ENCODE measurements at places on chromosomes 6 and 20. TPM values are rescaled to one million over a fixed set of nuclear protein-coding genes. Genes with fewer than 3 reads are reported as not detected.

DNA sequence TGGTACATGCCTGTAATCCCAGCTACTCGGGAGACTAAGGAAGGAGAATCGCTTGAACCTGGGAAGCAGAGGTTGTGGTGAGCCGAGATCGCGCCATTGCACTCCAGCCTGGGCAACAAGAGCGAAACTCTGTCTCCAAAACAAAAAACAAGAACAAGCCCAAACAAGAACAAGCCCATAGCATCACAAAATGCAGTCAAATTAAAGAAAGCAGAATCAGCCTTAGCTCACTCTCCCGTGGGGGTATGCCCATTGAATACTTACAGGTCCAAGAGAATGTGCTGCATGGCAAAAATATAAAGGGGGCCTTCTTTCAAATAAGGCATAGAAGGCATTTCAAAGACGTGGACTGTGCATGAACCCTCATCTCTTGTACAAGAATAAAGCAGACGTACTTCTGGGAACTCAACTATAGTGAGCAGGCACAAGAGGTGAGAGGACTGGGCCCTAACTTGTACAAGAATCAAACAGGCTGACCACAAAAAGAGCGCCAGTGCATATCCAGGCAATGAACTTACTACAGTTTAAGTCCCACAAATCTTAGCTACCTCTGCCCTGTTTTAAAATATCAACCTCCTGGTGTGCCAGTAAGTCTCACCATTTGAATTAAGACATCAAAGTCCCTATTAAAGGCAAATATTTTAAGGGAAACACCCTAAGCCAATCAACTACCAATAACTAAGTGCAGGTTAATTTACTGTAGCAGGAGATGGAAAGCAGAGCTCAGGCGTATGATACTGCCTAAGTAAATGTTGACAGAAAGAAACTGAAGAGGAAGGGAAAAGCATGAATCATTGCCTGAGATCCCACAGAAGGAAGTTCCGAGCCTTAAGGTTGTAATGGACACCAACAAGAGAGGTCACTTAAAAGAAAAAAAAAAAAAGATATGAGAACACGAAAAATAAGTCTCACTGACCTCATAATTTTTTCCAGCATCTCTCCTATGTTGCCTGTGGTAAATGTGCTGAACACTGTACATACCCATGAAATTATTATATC is 37.4 kb downstream of the TOMM6 start:
- DNase-seq, result peak; percentile 11

GRCh38 chr20:22805219-22805618 is 220.8 kb upstream of the FOXA2 start:
- peak; percentile 92 for DNase-seq

DNA sequence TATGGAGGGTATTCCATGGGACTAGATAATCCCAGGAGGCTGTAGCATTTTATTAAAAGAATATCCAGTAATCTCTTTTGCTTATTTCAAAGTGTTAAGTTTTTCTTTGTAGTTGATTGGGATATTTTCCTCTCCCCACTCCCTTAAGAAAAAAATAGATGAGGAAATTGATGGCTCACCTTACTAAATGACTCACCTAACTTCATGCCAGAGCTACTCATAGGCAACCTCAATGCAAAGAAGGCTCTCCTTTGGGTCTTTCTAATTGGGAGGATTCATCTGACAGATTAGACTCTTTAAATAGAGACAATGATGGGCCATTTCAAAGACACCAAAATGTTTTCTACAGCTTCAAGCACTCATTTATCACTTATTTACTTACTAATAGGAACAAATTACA is 528.5 kb upstream of the BTBD3 start:
- DNase-seq, result no peak

GRCh38 chr6:32963866-32964265 is 4.5 kb upstream of the BRD2 start:
- no peak for DNase-seq

- DNase-seq, result peak; percentile 71
These were observed 110.3 kb upstream of the BTBD3 start for GRCh38 chr20:11807054-11808048.

DNA sequence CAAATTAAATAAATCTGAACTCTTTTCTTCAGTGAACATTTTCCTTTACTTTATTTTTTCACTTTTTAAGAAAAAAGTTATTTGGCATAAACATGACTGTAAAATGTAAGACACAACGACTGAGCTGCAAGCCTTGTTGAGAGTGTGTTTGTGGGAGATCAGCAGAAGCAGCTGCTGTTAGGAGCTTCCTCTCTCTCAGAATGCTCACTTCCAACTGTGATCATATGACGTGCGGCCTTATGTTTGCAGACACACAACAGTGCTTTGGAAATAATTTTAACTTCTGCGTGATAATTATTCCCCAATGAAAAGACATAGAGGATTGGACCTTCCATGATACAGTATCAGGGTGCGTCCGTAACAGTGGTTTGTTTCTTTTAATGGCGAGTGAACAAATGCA is 104.0 kb downstream of the ARHGAP18 start:
- peak; percentile 21 for DNase-seq

DNA sequence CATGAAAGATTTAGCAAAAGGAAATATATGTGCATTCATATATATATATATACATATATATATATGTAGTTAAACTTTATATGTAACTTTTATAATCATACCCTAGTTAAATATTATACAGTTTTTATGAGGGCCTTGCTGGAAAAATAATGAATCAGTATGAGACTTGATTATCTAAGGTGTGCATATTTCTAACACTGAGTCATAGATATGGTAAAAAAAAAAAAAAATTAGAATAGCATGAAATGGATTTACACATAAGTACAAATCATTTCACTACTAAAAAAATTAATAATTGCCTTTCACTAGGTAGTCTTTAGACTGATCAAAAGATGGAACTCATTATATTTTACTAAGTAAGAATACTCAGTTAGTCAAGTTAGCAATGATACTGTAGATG is 51.3 kb upstream of the DST start:
- DNase-seq, result no peak

DNA sequence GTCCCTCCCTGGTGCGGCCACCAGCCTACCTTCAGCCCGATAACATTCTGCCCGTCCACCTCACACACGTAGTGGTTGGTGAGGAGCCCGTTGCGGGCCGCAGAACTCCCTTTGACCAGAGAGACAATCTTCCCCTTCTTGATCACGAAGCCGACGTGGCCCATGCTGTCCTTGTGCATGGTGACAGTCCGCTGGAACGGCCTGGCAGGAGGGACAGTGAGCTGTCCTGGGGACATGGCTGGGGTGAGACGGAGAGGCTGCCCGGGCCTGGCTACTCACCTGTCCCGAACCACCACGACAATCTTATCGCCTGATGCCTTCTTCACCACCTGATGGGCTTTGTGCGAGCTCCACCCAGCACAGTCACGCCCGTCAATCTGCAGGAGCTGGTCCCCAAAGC is 16.6 kb downstream of the SDCBP2 start:
- DNase-seq, result no peak

DNA sequence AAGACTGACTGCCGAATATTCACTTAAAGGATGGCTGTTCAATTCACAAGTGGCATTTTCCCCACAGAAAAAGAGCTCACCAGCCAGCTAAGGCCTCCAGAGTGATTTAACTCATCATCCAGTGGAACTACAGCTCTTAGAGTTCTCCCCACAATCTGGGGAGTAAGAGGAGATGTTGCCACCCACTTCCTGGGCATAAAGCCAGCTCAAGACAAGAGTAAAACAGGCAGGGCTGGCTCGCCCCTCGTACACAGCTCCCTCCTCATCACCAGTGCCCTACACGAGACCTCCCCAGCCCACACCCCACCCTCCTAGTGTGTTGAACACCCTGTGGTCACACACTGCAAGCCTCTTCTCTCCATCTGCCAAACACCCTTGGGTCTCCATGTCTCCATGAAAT is 47.2 kb upstream of the IPCEF1 start:
- DNase-seq, result peak; percentile 50

DNA sequence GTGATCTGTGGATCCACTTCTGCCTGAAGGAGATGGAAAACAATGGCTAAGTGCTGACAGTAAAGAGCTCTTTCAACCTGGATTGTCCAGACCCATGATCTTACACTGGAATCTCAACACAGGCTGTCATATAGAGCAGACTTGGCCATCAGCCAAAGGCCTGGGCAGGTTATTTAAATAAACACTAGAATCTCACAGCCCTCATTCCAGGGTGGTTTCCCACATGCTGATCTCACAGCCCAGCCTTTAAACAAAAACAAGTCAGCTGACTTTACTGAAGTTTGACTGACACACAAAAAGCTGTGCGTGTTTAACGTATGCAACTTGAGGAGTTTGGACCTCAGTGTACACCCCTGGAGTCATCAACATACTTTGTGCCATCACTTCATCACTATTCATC is 28.4 kb downstream of the SYNDIG1 start:
- no peak for DNase-seq

GRCh38 chr6:36858407-36858981 is 16.1 kb downstream of the PPIL1 start:
- peak; percentile 86 for DNase-seq

DNA sequence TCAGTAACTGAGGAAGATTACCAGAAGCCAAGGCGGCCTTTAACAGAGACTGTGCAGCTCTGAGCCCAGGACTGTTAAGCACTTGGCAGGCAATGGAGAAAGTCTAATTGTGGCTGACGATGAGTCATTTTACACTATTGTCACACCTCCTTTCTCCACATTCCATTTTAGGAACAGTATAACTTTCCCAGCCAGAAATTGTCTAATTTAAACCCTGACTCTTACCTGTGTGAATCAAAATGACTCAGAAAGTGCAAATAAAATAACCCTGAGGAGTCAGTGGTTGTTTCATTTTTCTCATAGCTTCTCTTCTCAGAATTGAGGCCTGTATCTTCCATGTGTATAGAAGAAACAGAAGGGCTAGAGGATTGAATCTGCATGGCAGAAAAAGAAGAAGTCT is 40.0 kb upstream of the OPN5 start:
- no peak for DNase-seq

DNA sequence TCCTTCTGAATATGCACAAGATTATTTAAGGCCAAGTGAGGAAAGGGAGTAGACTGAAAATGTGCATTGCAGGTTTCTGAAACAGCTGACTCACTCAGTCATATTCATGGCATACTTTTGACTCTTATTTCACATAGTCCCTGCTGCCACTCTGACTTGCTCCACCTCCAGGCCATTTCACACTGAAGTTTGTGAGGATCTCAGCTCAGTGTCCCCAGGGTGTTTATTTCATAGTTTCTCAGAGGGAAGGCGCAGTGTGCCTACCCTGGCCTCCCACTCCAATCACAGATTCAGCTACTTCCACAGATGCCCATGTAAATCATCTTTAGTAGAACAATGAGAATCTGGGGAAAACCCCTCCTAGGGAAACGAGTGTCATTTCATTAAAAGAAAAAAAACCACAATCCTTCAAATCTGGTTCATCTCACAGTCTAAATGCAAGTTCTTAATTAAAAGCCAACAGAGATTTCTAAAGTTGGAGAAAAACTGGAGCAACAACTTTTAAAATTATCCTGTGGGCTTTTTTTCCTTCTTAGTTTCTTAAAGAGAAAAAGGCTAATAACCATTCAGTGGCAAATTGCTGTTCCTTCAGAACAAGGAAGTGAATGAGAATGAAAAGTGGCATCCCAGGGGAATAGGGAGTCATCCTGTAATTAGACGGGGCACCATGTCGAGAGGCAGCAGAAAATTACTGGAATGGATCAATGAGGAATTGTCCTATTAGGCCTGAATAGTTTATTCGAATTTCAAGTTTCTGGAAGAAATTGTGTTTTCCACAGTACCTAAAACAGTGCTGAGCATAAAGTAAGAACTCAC is 133.6 kb downstream of the TFAP2B start:
- DNase-seq, result no peak

DNA sequence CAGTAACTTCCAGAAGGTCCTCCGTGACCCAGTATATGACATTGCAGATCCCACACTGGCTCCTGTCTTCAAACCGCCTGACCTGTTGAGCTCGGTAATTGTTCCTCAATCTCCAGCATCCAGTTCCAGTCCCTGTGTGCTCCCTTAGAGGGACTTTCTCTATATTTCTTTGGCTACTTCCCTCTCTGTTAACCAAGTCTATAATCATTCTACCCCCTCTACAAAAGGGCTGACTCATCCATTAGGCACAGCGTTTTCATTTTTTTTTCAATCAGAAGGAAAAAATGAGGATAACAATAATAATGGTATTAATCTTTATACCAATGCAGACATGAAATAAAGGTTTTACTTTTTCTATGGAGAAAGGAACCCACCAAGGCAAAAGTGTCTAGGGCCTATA is 69.3 kb downstream of the FAM229B start:
- DNase-seq, result no peak

DNA sequence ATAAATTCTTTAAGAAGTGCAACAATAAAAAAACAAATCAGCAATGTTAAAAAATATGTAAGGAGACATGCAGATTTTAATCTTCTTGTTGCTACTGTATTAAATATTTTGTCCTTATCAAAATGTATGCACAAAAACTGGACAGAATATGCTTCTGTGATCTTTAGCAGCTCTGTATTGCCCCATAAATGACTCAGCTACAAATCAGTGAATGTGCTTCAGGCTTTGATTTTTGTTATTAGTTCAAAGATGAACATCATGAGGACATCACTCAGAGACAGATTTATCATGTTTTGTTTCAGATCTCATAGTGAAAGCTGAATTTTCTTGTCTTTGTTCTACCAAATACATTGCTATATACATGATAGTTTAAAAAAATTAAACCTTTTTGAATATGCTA is 312.4 kb downstream of the GRIK2 start:
- DNase-seq, result peak; percentile 2

GRCh38 chr6:134678436-134678889 is 271.4 kb downstream of the ALDH8A1 start:
- peak; percentile 76 for DNase-seq

DNA sequence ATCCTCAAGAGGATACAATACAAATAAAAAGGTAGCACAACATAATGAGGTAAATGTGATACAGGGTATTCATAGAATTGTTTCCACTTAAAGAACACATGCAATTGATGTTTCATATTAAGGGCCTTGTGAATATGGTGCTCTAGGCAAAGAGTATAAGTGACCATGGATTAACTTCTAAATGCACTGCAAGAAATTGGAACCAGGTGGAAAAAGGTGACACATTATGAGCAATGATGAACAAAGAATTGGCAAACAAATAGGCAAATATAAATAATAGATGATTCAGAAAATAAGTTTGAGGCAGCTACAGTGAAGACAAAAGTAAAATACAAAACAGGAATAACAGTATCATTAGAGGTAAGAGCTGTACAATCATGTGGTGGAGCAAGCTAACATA is 192.0 kb downstream of the GRIK2 start:
- DNase-seq, result no peak

GRCh38 chr6:131059486-131059885 is 3.6 kb downstream of the EPB41L2 start:
- peak; percentile 45 for DNase-seq

The PI16 gene
- total RNA-seq, result under 0.01 TPM

The SIGLEC1 gene
- total RNA-seq, result not detected

The EFCAB8 gene
- total RNA-seq, result 0.32 TPM

The PREX1 gene
- 23.8 TPM for total RNA-seq

The ATP9A gene
- total RNA-seq, result 9.3 TPM

The GPX5 gene
- not detected for total RNA-seq

The CYP24A1 gene
- total RNA-seq, result not detected

The PRKN gene
- total RNA-seq, result 4.2 TPM

Measured in fibroblast of villous mesenchyme (primary cell).